ENCODE measurements at places on chromosomes 6 and 20.

DNA sequence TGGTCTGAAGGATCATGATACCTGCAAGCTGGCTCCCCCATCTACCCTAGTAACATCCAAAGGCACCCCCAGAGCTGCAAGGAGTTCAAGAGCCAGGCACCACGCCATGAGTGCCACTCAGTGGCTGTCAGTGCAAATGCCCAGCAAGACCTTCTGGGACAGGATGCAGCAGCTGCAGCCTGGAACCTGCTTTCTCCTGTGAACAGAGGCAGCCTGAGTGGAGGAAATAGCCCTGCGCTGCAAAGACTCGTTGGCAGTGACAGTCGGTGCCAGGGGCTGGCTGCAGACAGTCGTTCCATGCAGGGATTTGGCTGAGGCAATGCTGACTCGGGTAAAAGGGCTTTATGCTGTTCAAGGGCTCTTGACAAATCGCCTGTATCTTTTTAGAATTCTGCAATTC lies 15.7 kb upstream of the SSTR4 start:
- no peak for DNase-seq

DNA sequence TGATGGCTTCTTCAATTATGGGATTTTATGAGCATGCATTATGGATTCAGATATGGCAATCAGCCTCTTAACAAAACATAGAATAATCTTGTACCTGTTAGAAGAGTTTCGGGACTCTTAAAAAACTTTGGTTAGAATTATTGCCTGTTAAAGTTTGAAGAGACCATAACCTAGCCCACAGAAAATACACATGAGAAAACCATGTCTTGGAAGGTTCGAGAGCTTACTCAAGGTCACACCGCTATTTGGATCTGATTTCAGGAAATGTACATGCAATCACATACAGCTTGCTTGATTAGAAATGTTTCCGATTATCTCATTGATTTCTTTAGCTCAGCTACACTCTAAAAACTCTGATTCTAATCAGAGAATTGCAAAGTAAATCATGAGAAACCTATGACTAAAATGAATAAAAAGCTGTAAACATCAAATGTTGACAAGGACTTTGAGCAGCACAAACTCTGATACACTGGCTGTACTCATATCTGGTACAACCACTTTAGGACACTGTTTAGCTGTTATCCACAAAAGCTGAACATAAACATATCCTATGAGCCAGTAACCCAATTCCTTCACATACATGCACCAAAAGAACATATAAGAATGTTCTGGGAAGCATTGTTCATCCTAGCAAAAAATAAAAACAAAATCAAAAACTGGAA lies 16.3 kb downstream of the STX7 start:
- no peak for DNase-seq

GRCh38 chr20:17650301-17651128 lies 31.5 kb downstream of the RRBP1 start:
- no peak for DNase-seq

- no peak for DNase-seq
Measured at GRCh38 chr20:41334036-41334435, 6.6 kb upstream of the LPIN3 start.

DNA sequence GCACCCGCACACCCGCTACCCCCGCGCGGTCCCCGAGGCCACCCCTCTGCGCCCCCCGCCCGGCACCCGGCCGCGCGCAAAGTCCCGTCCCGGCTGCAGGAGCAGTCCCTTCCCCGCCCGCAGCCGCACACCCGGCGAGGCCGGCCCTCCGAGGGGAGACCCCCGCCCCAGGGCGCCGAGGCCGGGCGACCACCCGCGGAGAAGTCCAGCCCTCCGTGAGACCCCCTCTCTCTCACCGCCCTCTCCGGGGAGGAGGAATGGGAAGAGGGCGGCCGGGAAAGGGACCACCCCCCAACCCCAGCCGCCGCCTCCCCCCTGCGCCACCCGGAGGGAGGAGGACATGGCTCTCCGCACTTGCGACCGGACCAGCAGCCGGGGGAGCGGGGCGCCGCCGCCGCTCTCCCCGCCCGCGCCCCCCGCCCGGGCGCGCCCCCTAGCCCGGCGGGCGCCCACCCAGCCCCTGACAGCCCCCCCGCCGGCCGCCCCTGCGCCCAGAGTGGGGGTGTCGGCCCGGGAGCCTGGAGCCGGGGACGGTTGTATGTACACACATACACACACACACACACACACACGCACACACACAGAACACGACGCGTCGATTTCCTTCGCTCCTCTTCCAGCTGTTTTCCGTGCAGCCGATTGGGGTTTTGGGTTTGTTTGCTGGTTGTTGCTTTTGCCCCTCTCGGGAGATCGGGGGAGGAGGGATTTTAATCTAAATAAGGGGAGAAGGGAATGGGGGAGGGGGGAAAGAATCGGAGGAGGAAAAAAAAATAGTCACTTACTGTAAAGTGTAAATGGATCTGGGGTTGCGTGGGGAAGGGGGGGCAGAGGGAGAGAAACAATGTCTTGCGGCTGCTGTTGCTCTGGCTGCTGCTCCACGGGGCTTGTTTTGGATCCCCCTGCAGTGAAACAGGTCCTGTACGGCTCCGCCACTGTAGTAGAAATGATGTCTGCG lies at the start of gene ATXN1:
Gene ATXN1, minus strand, starts transcription at position 945 of the 955 bp plus-strand sequence.
- no peak for DNase-seq

DNA sequence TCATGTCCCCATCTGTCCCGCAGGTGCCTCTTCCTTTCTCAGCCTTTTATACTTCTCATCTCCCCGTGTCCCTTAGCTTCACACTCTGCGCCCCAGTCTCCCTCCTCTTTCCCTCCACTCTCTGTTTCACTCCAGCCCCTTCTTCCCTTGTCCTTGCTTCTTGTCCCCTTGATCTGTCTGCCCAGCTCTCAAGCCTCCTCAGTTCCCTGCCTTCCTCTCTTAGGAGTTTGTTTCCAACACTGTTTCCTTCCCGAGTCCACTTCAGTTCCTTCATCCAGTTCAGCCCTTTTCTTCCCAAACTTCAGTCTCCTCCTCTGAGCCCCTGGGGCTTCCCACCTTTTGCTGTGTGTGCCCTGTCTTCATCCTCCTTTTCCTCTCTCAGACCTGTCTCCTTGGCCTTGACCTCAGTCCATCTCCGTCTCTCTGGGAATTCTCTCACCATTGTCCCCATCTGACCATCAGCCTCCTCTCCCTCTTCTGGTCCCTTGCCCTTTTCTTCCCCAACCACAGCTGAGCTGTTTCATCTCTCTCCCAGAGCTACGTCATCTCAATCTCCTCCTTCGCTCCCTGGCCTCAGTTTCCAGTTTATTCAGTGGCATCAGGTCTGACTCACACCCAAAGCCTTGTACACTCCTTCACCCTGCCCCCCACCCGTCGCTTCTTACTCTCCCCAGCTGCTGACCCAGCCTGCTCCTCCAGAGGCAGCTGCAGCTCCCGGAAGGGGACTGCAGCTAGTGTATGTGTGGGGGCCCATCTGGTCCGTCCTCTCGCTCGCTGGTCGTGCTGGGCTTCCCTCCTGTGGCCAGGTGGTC lies 2.7 kb upstream of the DDR1 start:
- no peak for DNase-seq

- DNase-seq: no peak
Measured at GRCh38 chr20:31548820-31549512, 34.7 kb downstream of the HM13 start.

GRCh38 chr6:2738373-2738979 lies 12.2 kb downstream of the MYLK4 start:
- peak; percentile 9 for DNase-seq

GRCh38 chr20:57605045-57605444 lies 15.2 kb downstream of the ZBP1 start:
- DNase-seq: no peak

DNA sequence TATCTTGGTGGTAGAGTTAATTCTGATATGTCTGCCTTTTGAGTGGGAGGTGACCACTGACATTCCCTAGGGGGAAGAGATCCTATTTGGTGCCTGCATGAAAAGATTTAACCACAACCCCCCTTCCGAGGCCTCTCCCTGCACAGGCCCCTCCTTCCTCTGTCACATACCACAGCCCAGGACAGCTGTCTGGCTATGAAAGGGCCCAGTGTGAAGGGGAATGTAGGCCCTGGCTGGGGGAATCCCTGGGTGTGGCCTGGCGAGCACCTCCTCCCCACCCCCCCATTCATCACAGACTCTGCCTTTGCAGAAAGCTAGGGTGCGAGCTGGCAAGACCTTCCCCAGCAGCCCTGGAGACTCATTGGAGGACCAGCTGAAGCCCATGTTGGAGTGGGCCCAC lies 27.4 kb upstream of the MAPRE1 start:
- no peak for DNase-seq

DNA sequence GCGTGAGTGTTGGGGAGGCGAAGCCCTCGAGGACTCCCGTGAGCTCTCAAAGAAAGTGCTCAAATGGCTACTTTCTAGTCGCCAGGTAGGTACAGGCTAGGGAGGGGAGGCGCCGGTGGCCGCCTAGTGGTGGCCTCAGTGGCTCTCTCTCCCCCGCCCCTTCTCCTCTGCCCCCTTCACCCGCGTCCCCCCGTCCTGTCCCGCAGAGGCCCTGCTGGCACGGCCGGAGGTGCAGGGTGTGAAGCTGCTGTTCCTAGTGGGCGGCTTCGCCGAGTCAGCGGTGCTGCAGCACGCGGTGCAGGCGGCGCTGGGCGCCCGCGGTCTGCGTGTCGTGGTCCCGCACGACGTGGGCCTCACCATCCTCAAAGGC lies 16.3 kb downstream of the ADISSP start:
- no peak for DNase-seq

DNA sequence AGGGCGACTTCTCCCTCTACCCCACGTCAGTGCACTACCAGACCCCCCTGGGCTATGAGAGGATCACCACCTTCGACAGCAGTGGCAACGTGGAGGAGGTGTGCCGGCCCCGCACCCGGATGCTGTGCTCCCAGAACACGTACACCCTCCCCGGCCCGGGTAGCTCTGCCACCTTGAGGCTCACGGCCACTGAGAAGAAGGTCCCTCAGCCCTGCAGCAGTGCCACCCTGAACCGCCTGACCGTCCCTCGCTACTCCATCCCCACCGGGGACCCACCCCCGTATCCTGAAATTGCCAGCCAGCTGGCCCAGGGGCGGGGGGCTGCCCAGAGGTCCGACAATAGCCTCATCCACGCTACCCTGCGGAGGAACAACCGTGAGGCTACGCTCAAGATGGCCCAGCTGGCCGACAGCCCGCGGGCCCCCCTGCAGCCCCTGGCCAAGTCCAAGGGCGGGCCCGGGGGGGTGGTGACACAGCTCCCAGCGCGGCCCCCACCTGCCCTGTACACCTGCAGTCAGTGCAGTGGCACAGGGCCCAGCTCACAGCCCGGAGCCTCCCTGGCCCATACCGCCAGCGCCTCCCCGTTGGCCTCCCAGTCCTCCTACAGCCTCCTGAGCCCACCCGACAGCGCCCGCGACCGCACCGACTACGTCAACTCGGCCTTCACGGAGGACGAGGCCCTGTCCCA lies 57.5 kb upstream of the TMEM181 start:
- no peak for DNase-seq
